ENCODE measurements at places on chromosomes 3 and 15. TPM values are rescaled to one million over a fixed set of nuclear protein-coding genes. Genes with fewer than 3 reads are reported as not detected.

- DNase-seq: no peak
These were observed 106.5 kb downstream of the ZNF609 start for GRCh38 chr15:64566629-64567427.

- peak; percentile 30 for DNase-seq
These were observed 41.6 kb upstream of the DUSP7 start for GRCh38 chr3:52097851-52098507.

DNA sequence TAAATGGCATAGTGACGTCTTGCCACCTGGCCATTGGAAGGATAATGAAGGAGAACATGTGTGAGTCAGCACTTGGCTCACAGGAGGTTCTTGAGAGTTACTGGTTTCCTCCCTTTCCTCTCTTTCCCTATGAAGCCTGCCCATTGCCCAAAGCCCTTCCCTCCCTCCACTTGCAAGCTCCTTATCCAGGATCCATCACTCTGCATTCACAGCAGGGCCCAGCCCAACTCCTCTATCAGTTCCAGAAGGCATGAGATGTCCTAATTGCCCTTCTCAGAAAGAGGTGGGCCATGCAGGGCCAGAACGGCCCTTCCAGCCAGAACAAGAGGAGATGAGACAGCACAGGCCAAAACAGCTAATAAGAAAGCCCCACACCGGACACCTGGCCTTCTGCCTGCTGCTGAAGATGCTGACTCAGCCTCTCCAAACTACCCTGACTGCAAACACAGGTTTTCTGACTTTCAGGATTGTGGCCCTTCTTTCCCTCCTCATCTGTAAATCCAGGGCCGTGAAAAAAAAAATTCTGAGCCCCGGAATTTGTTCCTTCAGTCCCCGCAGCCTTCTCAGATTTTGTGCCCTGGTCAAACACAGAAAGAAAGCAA lies 29.7 kb downstream of the HAPLN3 start:
- DNase-seq: no peak

DNA sequence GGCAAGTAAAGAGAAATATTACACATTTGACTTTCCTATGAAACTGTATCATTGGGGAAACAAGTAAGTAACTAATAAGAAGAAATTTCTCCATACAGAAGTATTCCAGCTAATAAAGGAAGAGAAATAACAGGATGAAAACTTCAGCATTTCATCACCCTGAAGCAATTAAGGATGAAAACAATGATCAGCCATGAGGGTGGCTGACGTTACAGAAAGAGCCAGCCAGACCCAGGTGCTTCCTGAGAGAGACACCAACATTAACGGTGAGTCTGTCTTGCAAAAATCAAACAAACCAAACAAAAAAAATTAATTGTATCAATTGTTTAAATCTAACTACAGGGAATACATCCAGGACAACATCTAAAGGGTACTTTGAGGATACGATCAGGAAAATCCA lies 190.0 kb downstream of the ARRDC4 start:
- no peak for DNase-seq

DNA sequence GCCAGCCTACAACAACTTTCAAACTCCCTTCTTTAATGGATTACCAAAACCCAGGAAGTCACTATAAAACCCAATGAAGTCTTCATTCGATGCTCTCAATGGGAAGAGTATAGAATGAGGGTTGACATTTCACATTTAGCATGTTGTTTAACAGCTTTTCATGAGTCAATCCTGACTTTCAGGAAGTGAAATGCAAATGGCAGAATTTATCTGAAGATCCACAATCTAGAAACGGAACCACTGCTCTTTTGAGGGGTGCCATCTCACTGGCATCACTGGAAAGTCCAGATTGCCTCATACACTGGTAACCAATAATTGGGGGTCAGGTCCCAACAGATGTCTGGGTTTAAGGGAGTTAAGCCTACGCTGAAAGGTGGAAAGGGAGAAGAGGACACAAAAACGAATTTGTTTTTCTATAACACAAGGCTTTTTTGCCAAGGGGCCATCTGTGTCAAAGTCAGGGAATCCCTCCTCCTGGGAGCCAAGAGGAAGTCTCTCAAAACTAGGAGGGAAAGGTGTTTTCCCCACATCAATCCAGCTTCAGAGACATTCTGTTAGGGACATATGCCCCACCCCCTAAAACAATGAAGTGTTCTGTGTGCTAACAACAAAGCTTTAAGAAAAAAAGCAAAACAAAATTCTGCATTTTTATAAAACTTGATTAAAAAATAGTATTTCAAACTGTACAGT lies 12.0 kb upstream of the ATP1B3 start:
- DNase-seq: no peak

- no peak for DNase-seq
These were observed 1.9 kb upstream of the MYZAP start for GRCh38 chr15:57589754-57590153.

DNA sequence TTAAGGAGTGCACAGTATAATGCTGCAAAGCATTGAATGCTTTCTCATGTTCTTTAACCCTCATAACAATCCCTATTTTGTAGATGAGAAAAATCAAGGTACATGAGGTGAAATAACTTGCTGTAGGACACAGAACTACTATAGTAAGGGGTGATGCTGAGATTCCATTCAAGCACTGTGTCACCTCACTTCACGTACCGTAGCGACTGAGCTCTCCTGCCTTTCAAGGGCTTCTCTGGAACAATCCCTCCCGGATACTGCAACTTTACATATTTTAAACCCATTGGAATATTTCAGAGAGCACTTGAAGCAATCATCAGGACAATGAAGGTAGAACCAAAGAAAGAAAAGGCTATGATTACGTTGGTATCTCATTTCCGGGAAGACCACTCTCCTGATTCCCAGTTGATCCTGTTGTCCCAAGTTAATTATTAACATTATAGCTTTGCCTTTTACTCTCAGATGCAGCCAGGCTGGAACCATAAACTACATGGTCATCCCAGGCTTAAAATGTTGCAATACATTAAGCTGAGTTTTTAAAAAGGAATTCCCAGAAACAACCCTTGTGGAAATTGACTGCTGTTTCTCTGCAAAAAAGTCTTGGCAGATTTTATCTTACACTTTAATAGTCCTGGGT lies 252.2 kb upstream of the IGF1R start:
- DNase-seq: no peak

- DNase-seq: peak; percentile 72
These were observed 89.3 kb upstream of the C2CD4B start for GRCh38 chr15:62254137-62254934.

DNA sequence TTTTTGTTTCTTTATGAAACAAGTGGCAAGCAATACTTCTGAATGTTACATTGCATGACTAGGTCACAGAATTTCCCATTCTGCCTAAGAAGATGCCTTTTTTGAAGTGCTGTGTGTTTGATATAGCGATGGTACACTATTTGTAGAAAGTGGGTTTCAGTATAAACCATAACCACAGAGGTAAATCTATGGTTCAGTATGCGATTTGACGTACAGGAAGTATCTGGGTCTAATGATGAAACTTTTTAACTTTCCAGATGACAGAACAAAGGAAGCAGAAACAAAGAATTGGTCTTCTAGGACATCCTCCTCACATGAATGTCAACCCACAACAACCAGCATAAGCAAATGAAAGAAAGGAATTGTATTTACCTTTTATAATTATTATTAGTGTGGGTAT lies 133.4 kb upstream of the BHLHE40 start:
- no peak for DNase-seq

DNA sequence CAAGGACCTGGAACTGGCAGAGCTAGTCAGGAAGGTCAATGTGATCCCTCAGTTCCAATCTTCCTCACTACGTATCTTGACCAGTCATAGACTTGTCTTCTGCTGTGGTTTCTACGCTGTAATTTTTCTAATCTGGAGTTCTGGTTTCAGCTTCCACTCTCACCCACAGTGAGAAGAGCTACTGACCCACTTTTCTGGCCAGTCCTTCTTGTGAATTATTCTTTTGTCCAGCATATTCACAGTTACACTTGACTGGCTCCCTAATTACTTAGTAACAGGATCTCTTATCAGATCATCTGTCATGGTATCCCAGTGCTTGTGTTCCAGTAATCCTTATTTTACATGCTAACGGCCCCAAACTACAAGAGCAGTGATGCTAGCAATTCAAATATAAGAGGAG lies 72.4 kb upstream of the MME start:
- DNase-seq: no peak

- no peak for DNase-seq
These were observed 13.0 kb upstream of the SEC62 start for GRCh38 chr3:169953462-169954141.

DNA sequence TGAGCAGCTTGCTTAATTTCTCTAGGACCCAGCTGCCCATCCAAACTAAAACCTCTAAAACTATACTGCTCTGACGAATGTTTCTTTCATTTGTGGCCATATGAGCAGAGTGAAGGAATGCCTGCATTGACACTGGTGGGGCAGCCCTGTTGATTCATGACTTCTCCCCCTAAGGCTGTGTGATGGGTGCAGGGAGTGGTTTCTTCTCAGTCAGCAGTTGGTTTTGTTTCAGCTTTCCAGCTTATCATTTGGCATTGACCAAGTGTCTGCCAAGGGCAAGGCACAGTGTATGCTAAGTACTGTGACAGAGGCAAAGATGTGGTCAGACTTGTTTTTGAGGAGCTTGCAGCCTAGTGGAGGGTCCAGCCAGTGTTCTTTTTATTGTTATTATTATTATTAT lies 4.7 kb downstream of the ABHD6 start:
- DNase-seq: no peak

- DNase-seq: no peak
These were observed 71.8 kb downstream of the CEMIP start for GRCh38 chr15:80850941-80851451.

- no peak for DNase-seq
These were observed 2.3 kb downstream of the PLXND1 start for GRCh38 chr3:129603991-129604749.

GRCh38 chr3:17799312-17799711 lies 56.9 kb upstream of the TBC1D5 start:
- no peak for DNase-seq

DNA sequence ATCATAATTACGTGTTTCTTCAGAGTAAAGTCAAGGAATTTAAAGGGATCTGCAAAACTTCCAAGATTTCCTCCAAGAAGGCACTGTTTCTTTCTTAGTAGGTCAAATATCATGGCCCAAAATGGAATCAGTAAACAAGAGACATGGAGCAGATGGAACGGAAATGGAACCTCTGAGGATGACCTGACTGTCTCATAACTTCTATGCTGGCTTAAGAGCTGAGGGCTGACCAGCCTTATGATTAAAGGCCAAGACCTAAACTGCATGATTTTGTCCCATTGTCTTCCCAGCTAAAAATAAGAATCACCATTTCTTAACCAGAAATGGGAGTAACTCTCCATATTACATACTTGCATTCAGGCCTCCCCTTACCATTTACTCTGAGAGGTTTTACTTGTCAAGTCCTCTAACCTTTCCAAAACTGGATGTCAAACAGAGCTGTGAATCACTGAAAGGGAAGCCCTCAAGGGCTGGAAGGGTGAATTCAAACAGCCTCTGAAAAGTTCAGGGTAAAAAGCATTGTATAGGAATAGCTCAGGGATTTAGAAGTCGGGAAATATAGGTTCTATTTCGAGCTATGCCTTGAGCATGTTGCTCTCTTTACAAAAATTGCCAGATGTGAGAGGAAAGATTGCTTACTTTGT lies 103.7 kb downstream of the MEIS2 start:
- no peak for DNase-seq

DNA sequence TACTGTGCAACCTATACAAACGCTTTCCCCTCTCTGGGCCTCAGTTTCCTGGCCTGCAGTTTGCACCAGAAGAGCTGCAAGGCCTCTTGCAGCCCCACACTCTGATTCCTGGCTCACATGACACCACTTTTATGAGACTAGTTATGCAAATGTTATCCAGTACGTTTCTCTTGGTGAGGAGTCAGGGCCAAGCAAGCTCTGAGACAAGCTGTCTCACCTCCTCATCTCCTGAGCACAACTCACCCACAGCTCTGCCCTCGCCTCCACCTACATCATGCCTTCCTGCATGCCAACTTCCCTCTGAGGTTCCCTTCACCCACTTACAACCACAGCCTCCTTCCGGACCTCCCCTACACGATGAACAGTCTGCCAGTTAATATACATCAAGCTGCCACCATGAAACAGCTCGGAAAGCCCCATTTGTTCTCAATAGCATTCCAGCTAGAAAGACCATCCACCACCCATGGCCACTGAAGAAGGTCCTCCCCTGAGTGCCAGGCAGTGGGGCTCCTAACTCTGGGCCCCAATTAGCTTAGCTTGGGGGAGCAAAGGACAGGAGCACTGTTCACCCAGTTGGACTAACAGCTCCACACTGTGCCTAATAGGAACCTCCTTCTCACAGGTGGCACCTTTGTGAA lies 25.0 kb downstream of the CRYGS start:
- no peak for DNase-seq

GRCh38 chr3:183215591-183216202 lies 37.4 kb upstream of the B3GNT5 start:
- DNase-seq: no peak

Gene FSIP1
- 0.96 TPM for total RNA-seq

Gene LTF
- 14.3 TPM for total RNA-seq

Gene SERPINI1
- 7.1 TPM for total RNA-seq

Gene ARNT2
- total RNA-seq: 12.9 TPM

Gene CLRN1
- not detected for total RNA-seq

Gene TP63
- 1.3 TPM for total RNA-seq

Gene SIDT1
- total RNA-seq: 3.5 TPM

Gene CCDC80
- total RNA-seq: 60.4 TPM

Gene C3orf49
- total RNA-seq: not detected

Gene ARGFX
- total RNA-seq: not detected
